ENCODE measurements at places on chromosomes 2 and 18. TPM values are rescaled to one million over a fixed set of nuclear protein-coding genes. Genes with fewer than 3 reads are reported as not detected.
A peak's percentile ranks its signal among the peaks of the same experiment; 100 is the strongest.

- no peak for DNase-seq
Observed at GRCh38 chr2:184685999-184686841, 87.9 kb downstream of the ZNF804A start.

DNA sequence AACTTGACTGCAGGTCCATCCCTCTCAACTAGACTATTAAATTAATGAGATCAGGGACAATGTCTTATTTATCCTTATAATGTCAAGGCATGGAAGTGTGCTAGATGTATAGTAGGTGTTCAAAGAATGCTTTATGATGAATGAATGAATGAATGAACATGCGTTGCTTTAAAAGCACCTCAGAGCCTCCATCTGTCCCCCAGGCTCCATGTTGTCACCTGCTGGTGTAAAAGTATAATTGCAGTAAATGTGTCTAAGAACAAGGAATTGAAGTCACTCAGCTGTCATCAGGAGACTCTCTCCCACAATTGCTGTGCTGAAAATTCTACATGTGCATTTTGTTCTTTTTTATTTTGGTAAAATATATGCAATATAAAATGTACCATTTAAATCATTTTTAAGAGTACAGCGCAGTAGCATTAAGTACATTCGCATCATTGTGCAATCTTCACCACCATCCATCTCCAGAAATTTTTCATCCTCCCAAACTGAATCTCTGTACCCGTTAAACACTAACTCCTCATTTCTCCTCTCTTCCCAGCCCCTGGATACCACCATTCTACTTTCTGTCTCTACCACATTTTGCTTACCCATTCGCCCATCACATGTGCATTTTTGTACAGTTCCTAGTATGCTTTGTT, 52.6 kb downstream of the GNAL start:
- no peak for DNase-seq

DNA sequence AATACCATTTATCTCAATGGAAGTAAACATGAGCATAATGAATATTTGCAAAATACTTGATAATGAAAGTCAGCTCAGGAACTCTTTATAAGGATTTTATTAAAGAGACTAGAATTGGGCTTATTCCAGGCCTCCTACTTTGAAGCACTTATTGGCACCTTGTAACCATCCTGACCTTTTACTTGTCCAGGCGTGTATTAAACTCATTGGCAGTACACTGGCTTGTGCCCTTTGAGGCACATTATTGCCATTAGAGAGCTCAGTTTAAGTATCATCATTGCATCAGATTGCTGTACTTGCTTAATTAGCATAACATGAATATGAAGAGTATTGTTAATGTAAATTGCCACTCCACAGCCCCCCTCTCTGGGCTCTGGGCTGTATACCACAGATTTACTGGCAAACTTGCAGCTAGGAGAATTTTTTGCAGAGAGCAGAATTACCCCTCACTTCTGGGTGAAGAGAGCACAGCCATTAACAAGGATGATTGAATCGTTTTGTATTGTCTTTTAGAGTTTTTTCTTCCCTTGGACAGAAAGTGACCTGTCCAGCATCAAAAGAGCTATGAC, 72.5 kb downstream of the XIRP2 start:
- no peak for DNase-seq

GRCh38 chr2:2832657-2833056, 501.6 kb upstream of the MYT1L start:
- no peak for DNase-seq

DNA sequence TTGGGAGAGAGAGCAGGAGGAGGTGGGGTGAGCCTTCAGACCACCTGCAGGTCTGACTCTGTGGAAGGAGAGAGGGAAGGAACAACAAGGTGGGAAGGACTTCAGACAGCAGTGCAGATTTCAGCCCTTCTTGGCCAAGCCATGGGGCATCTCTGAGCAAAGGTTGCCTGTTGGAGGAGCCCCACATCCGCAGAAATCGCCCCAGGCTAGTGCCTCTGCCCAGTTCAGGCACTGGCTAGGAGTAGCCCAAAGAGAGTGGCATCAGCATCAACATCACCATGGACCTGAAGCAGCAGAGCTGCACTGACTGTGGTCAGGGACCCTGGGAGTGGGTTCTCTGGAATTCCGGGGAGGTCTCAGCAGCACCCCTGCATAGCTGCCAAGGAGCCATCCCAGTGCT, 10.2 kb downstream of the GPR55 start:
- DNase-seq: peak; percentile 48

DNA sequence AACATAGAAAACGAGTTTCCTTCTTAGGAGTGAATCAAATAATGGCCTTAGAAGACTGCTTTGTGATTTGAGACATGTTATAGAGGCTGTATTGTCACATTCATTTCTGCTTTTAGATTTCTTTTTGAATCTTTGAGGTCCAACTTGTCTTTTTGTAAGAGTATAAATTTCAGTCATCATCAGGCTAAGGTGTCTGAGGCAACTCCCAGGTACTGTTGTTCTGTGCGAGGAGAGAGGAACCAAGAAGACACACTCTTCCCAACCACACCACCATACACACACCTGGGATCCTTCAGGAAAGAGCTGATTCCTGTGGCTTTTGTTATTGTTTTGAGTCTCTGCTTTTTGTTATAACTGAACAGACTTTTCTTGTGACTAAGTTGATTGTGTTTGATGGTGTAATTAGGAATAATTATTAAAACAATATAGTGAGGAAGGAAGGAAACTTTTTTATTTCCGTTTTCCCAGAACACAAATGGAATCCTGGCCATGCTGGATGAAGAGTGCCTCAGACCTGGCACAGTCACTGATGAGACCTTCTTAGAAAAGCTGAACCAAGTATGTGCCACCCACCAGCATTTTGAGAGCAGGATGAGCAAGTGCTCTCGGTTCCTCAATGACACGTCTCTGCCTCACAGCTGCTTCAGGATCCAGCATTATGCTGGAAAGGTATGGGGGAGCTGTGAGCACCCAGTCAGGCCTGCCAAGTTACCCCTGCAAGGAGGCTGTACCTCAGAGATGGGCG, 140.4 kb downstream of the MYO1B start:
- DNase-seq: peak; percentile 22

- DNase-seq: no peak
Observed at GRCh38 chr2:217090024-217090473, 230.2 kb upstream of the TNP1 start.

Gene ARL6IP6
- 17.3 TPM for total RNA-seq

Gene HJURP
- 77.3 TPM for total RNA-seq

DNA sequence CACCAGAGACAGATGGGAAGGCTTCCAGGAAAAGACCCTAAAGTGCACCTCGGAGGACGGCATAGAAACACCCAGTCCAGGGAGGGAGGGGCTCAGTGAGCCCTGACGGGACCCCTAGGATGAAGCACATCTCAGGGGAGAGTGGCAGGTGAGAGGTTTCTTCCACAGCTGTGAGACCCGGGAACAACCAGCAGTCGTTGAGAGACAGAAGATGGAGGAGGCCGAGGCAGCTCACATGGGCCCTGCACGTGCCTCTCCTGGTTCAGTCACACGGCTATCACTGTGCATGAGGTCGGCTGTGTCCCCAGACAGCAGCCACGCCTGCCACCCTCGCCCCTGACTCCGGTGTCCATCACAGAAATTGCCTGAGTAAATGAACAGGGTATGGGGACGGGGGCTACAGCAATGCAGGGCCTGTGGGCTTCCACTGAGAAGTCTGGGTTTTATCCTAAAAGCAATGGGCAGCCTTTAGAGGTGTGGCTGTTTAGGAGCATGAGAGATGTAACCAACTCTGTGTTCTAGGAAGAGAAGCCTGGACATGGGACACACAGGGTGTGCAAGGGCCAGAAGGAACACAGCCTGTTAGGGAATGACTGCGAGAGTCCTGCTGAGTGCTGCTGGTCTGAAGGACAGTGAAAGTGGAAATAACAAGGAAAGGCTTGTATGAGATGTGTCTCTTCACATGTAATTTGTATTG, 102.0 kb downstream of the TMEM18 start:
- DNase-seq: no peak

DNA sequence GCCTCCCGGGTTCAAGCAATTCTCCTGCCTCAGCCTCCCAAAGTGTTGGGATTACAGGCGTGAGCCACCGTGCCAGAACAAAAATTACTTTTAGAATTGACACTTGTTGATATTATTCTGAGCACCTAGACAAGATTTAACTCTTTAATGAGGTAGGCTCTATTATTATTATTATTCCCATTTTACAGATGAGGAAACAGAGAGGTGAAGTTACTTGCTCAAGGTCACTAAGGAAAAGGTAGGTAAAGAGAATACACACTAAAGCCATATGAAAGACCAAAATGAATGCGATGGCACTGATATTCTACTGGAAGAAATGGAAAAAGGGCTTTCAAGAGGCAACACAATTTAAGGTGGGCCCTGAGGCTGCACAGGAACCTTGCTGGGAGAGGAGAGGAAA, 73.8 kb upstream of the ZFP36L2 start:
- DNase-seq: no peak

- no peak for DNase-seq
Observed at GRCh38 chr2:40886655-40887054, 434.8 kb upstream of the SLC8A1 start.

Gene GKN2
- total RNA-seq: not detected

Gene VSNL1
- total RNA-seq: not detected

DNA sequence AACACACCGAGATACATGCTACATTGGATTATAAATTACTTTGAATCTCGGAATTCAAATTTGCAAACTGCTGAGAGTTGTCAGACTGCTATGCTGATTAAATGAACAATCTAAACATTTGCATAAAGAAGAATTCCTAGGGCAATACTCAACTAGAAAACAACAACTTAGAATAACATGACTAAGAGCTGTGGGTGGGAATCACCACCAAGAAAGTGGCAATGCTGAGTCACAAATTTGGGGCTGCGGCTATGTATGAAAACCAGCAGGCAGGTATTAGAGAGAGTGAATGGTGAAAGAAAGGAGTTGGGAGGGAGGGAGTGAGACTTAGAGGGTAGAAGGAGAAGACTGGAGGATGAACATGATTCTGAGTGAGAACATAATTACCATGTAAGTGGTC, 559.5 kb downstream of the PIK3C3 start:
- DNase-seq: no peak

DNA sequence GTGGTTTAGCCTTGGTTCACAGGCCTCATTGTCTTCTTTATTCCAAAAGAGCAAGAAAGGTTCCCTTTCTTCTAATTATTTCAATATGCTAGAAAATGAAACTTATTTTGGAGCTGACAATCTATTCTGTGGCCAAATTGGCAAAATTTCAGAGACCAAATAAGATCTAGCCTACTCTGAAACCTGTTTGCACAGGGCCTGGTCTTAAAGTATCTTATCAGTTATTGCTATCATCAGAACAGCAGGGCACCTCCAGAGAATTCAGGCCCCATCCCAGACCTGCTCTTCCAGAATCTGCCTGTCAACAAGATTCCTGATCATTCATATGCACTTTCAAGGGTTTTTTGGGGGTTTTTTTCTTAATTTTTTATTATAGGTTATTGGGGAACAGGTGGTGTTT, 198.7 kb downstream of the ANAPC1 start:
- DNase-seq: no peak

DNA sequence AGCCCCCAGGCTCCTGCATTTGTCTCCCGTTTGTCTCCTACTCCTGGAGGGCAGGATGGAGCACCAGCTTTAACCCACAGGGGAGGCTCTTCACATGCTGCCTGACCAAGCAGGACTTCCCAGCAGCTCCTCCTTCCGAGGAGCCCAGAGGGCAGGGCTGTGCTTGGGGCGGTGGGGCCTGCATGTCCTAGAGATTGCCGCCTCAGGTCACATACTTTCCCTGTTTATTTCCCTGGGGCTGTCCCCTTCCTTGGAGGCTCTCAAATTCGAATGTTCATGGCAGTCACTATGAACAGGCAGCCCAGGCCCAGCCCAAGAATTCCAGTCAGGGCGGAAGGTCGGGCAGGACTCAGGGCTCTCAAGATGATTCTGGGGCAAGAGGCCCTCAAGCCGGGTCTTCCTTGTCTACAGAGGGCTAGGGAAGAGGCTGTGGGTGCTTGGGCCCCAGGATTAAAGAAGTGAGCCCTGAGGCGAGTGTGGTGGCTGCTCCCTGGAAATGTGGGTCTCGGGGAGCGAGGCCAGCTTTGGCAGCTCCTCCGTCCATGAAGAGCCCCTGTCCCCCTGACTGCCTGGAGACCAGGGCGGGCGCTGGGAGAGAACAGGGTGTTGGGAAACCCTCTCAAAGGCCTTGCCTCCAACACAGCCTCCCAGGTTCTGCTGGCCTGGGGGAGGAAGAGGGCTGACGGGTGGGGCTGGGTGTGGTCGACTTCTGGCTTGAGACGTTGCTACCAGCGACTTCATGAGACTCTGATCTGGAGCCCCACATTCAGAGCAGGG, 48.9 kb upstream of the HPCAL1 start:
- no peak for DNase-seq

DNA sequence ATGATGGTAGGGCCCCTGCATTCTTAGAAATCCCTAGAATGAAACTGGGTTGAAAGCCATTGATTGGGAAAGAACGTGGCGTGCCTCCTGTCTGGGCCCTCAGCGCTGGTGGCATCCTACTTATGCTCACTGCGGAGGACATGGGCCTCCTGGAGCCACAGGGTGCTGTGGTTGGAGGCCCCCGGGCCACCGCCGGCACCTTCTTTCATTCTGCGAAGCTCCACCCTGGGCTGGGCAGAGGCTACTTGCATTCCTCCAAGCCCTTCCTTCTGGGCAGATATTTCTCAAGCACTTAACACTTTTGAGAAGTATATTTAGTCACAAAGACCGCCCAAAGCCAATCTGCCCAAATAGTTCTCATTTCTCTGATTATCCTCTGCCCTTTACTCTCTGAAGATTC, 311.9 kb downstream of the MYCN start:
- DNase-seq: no peak

GRCh38 chr2:20623241-20623640, 27.7 kb downstream of the HS1BP3 start:
- no peak for DNase-seq

DNA sequence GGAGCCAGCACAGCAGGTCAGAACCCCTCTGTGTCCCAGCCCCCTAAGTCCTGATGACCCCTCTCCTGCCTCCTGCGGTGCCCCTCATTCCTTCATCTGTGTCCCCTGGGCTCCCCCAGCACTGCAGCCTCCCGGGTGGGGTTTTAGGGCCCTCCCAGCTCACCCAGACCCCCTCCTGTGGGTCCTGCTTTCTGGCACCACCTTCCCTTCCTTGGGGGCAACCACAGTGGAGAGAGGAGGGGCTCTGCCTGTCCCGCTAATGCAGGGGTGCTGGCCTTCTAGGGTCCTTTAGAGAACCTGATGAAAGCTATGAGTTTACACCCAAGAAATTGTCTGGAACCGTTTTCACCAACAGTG, 42.7 kb upstream of the ALPP start:
- peak; percentile 25 for DNase-seq
